ENCODE measurements at places on chromosomes 1 and 21. TPM values are rescaled to one million over a fixed set of nuclear protein-coding genes. Genes with fewer than 3 reads are reported as not detected.

The TNFSF18 gene
- total RNA-seq = not detected

GRCh38 chr1:243435836-243436235 lies 180.0 kb downstream of the SDCCAG8 start:
- no peak for DNase-seq

The SVBP gene
- total RNA-seq = 10.1 TPM

DNA sequence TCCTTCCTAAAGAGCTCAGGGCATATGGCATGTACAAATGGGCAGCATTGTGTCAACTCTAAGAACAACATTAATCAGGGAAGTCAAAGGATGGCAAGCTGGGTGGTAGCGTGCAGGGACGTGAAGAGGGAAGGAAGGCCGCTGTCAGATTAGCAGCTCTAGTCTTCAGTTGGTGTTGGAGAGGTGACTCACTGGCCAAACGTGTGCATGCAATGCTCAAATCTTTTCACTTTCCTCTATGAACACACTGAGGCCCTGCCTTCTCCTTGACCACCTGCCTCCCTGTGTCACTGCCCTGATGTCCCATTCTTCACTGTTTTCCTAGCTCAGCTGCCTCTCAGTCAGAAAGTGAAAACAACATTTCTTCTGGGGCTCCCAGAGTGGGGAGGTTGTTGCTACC lies 5.9 kb upstream of the PIGR start:
- peak; percentile 74 for DNase-seq

The RAB42 gene
- 1.1 TPM for total RNA-seq

DNA sequence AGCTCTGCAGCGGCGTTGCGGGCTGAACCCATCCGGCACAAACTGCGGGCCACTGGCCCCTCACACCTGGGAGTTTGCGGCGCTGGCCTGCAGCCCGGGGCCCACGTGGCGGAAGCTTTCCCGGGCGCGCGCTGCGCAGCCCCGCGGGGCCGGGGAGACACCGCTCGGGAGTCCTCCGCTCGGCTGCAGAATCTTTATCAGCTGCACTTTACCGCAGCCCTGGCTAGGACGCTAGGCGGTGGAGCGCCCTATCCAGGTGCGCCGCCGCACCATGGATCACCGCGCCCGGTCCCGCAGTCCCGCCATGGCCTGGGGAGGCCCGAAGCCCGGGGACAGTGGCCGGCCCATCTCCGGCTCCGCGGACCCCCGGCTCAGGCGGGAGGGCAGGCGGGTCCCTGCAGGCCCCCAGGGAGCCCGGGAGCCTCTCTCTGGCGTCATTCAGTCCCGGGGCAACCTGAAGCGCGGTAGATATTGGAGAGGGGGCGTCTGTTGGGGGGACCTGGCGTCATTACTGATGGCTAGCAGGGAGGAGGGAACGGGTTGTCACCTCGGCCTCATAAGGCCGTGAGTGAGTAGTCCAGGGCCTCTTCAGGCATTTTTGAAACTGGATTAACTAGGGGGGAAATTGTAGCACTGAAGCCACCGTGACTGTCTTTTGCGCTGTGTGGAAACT lies 5.7 kb upstream of the OLIG2 start:
- no peak for DNase-seq

DNA sequence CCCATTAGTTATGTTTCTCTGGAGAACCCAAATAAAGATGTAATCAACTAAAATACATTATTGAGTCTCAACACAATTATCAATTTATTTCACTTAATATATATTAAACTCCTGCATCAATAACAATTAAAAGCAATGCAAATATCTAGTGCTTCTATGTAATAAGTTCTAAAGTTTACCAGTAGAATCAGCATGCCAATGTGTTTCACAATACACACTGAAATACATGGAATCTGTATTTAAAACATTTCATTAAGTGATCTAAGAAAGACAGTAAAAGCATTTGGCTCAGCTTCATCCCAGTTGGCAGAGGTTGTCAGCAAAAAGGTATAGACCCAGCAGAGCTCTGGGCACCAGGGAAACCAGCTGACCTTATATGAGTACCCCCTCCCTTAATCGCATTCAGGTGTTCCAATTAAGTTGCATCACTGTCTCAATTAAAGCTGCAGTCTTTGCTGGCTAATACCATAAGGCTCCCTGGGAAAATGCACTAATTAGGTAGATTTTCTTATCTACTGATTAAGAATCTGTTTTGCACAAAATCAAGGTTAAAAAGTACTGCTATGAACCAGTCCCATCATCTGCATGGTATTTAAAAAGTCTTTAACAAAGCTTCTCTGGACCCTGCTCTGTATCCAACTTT lies 63.1 kb downstream of the NIBAN1 start:
- no peak for DNase-seq

- DNase-seq = no peak
Measured at GRCh38 chr1:65734979-65735378, 57.7 kb upstream of the PDE4B start.
